SJCRH30 (cell line): ENCODE measurements at places on chromosomes 6 and 20.

GRCh38 chr6:142848156-142848555 is 96.8 kb downstream of the HIVEP2 start:
- H3K4me3 ChIP-seq, result no peak overlapping the region
- DNase-seq, result no peak
- H3K4me1 ChIP-seq, result peaks cover 52% of the 10 kb centered on the region
- H3K27ac ChIP-seq, result peak overlapping the region; percentile 74
- no peaks in the 10 kb centered on the region for H3K36me3 ChIP-seq

- H3K27ac ChIP-seq, result no peak overlapping the region
- no peaks in the 10 kb centered on the region for H3K27me3 ChIP-seq
- H3K4me1 ChIP-seq, result peaks cover 34% of the 10 kb centered on the region
- H3K4me3 ChIP-seq, result no peak overlapping the region
Measured at GRCh38 chr6:150887978-150888563, 22.6 kb downstream of the MTHFD1L start.

- no peak for DNase-seq
- H3K4me3 ChIP-seq, result no peak overlapping the region
- H3K4me1 ChIP-seq, result no peaks in the 10 kb centered on the region
- H3K36me3 ChIP-seq, result no peaks in the 10 kb centered on the region
- no peaks in the 10 kb centered on the region for H3K27me3 ChIP-seq
Measured at GRCh38 chr20:15297059-15297875, 959.9 kb upstream of the FLRT3 start.

GRCh38 chr6:127844529-127844928 is 56.3 kb downstream of the THEMIS start:
- no peak overlapping the region for H3K4me3 ChIP-seq
- no peak overlapping the region for H3K27ac ChIP-seq
- no peaks in the 10 kb centered on the region for H3K27me3 ChIP-seq
- H3K36me3 ChIP-seq, result 0 out of 2 replicates have a peak, but pooled peaks cover 2% of the 10 kb centered on the region
- H3K4me1 ChIP-seq, result no peaks in the 10 kb centered on the region
- no peak for DNase-seq

- peak; percentile 18 for DNase-seq
- H3K27ac ChIP-seq, result no peak overlapping the region
- no peaks in the 10 kb centered on the region for H3K27me3 ChIP-seq
Measured at GRCh38 chr20:18496042-18496441, 983 bp downstream of the RBBP9 start.

- no peak overlapping the region for H3K4me3 ChIP-seq
- H3K36me3 ChIP-seq, result no peaks in the 10 kb centered on the region
- H3K27me3 ChIP-seq, result no peaks in the 10 kb centered on the region
- H3K4me1 ChIP-seq, result peaks cover 26% of the 10 kb centered on the region
- no peak overlapping the region for H3K27ac ChIP-seq
Measured at GRCh38 chr6:45610832-45611231, 233.1 kb upstream of the SUPT3H start.

DNA sequence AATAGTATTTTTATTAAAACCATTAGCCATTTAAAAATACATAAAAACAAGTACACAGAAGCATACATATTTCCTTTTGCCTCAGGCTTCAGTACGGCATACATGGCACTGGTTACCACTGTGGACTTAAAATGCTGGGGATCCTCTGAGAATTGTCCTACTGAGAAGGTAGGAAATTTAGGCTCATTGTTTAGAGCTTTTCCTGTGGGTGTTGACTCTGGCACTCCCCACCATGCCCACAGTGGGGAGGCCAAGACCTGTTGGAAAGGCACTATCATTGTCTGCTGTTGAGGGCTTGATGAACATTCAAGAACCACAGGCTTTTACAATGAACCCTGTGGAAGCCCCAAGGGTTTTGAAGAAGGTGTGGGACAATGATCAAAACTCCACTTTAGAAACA is 473.4 kb downstream of the BTBD3 start:
- DNase-seq, result no peak
- no peaks in the 10 kb centered on the region for H3K36me3 ChIP-seq
- no peak overlapping the region for H3K27ac ChIP-seq
- no peaks in the 10 kb centered on the region for H3K27me3 ChIP-seq
- no peaks in the 10 kb centered on the region for H3K4me1 ChIP-seq

DNA sequence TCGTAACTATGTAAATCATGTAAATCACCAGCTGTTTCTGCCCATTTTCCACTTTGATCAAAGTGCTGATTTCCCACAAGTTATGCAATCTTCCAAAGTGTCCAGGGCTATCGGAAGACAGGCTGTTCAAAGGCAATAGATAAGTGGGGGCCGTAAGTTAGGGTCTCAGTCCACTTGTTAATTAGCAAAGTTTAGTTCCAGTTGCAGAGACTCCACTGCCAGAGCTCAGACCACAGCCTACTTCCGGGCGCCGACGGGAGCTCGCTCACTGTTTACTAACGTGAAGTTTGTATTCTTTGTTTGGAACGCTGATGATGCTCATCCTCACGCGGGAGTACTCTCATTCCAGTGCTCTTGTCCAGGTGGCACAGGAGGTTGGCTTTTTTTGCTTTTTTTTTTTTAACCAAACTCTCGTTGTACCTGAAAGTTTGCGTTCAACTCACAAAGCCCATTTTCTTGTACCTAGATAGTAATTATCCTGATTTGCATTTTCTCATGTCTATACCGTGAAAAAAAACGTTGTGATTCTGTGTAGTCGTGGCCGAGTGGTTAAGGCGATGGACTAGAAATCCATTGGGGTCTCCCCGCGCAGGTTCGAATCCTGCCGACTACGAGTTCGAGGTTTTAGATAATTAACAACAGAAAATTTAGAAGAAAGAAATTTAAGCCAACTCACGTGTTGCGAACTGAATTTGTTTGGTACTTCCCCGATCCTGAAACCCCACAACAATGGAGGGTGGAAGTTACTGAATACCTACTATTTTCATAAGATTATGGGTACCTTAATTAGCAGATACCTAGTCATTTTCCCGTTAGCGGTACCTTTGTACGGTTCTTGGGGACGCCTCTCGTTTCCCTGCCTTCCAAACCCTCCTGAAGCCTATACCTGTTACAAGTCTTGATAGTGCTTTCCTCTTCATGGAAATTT is 29.9 kb upstream of the ZNF184 start:
- H3K4me3 ChIP-seq, result peak overlapping the region; percentile 70
- H3K4me1 ChIP-seq, result no peaks in the 10 kb centered on the region
- no peaks in the 10 kb centered on the region for H3K27me3 ChIP-seq
- H3K36me3 ChIP-seq, result no peaks in the 10 kb centered on the region
- peak; percentile 79 for DNase-seq
- peak overlapping the region; percentile 50 for H3K27ac ChIP-seq

DNA sequence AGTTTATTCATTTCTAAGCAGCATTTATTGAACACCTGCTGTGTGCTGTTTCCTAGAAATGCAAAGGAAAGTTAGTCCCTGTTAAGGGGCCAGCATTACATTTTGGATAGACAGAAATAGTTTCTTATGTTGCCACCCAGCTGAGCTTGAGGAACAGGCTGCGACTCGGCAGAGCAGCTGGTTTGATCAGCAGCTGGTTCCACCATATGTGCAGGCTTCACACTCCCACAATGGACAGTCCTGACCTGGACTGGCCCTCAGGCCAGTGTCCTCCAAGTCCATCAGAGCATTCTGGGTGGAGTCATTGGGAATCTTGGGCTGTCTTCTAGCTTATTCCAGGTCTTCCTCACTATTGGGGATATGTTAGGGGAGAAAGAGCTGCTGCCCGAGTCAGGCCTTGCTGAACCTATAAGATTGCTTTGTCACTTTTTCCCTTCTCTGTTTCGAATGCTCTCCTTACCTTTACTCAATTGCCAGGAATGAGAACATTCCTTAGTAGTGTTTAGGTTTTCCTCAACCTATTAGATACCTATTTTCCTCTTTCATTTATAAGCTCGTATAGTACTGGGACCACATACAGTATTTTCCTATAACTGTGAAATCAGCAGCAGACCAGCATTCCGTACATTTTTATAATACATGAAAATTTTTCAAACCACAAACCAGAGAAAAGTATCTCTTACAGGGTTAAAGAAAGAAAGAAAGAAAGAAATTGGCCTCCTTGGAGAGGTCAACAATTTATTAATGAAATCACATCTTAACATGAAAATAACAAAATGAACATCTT is 203.0 kb downstream of the FARS2 start:
- no peaks in the 10 kb centered on the region for H3K36me3 ChIP-seq
- no peaks in the 10 kb centered on the region for H3K27me3 ChIP-seq
- H3K4me1 ChIP-seq, result peaks cover 14% of the 10 kb centered on the region
- DNase-seq, result peak; percentile 56
- H3K27ac ChIP-seq, result peak overlapping the region; percentile 64

- DNase-seq, result no peak
- no peaks in the 10 kb centered on the region for H3K27me3 ChIP-seq
Measured at GRCh38 chr6:26363882-26364701, 906 bp upstream of the BTN3A2 start.

DNA sequence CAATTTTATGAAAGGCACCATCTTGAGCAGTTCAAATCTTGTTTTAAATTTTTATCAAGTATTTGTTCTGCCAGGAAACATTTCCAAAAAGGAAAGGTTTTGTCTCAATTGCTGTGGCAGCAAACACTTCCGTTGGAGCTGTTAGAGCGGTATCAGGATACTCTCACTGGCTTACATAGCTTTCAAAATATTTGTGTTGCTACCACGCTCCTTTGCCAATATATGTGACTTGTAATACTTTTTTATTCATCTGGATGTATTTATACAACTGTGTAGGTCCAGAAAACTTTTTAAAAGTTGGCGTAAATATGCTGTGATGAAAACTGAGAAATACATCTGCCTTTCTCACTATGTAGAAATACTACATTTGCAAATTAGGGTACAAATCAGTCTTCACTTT is 37.8 kb upstream of the NHSL1 start:
- H3K36me3 ChIP-seq, result no peaks in the 10 kb centered on the region
- no peak overlapping the region for H3K27ac ChIP-seq
- peaks cover 7% of the 10 kb centered on the region for H3K4me1 ChIP-seq

DNA sequence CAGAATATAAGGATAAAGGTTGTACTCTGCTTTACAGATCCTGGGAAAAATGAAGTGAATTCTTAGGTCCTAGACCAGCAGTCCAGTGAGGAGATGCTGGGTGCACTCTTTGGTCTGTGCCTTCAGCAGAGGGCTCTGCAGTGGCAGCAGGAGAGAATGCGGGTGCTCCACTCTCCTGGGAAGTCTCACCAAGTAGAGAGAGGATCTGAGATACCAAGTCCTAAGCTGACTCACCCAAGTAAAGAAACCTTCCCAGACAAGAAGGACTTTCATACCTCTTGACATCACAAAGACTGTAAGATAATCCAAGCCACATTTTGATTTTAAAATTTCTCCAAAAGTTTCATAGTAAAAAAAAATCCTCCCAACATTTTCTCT is 116.9 kb upstream of the EMILIN3 start:
- no peak for DNase-seq
- H3K27me3 ChIP-seq, result no peaks in the 10 kb centered on the region
- H3K4me3 ChIP-seq, result no peak overlapping the region

GRCh38 chr20:24116611-24117010 is 128.0 kb upstream of the GGTLC1 start:
- H3K36me3 ChIP-seq, result no peaks in the 10 kb centered on the region
- H3K27me3 ChIP-seq, result no peaks in the 10 kb centered on the region; the same call in 1 of the 2 replicates
- H3K27ac ChIP-seq, result no peak overlapping the region
- no peak for DNase-seq
- no peak overlapping the region for H3K4me3 ChIP-seq
